H4 (cell line): ENCODE measurements at places on chromosomes 7 and 10.
A peak's percentile ranks its signal among the peaks of the same experiment; 100 is the strongest.

- DNase-seq = no peak
These were observed 308.8 kb upstream of the ZNF32 start for GRCh38 chr10:43957267-43958070.

- DNase-seq = no peak
These were observed 118.6 kb upstream of the PARD3 start for GRCh38 chr10:34933676-34934075.

GRCh38 chr10:117545141-117546019 is 2.8 kb downstream of the EMX2 start:
- no peak for DNase-seq

GRCh38 chr7:54336800-54337199 is 205.4 kb upstream of the VSTM2A start:
- DNase-seq = no peak

DNA sequence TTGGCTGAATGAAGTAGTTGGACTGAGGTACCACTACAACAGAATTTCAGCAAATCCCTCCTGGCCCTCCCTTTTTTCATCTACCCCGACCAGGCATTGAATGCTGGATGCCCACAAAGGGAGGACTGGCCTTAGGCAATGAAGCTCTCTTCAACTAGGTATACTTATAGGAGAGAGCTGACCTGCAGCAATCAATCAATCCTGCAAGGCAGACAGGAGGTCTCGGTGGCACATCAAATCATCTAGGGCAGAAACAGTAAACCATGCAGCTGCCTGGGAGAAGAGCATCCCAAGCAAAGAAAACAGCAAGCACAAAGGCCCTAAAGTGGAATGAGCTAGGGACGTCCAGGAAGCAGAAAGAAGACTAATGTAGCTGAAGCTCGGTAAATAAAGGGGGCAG is 2.4 kb upstream of the ABRAXAS2 start:
- DNase-seq = no peak

GRCh38 chr7:55946545-55946944 is 5.1 kb upstream of the MRPS17 start:
- DNase-seq = no peak

GRCh38 chr7:135991322-135991721 is 14.2 kb upstream of the MTPN start:
- DNase-seq = no peak

GRCh38 chr10:63421591-63421990 is 44.2 kb downstream of the JMJD1C start:
- no peak for DNase-seq

DNA sequence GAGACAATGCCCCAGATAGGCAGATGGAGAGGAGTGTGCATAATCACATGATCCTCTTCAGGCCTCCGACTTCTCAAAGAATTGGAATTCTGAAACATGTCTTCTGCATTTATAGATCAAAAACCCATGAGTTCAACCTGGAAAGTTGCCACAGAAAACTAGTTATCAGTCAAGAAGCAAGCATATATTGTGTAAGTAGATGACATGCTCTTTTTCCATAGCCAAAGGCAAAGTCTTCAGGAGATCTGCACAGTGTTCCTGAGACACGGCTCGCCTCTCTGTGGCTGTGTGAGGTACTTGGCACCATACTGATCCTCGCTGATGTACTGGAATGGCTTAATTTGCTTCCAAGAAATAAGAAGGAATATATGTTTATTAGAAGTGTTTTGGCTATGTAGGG is 213.5 kb upstream of the MKI67 start:
- no peak for DNase-seq

- peak; percentile 62 for DNase-seq
These were observed 57.4 kb downstream of the NEUROG3 start for GRCh38 chr10:69515699-69516259.

DNA sequence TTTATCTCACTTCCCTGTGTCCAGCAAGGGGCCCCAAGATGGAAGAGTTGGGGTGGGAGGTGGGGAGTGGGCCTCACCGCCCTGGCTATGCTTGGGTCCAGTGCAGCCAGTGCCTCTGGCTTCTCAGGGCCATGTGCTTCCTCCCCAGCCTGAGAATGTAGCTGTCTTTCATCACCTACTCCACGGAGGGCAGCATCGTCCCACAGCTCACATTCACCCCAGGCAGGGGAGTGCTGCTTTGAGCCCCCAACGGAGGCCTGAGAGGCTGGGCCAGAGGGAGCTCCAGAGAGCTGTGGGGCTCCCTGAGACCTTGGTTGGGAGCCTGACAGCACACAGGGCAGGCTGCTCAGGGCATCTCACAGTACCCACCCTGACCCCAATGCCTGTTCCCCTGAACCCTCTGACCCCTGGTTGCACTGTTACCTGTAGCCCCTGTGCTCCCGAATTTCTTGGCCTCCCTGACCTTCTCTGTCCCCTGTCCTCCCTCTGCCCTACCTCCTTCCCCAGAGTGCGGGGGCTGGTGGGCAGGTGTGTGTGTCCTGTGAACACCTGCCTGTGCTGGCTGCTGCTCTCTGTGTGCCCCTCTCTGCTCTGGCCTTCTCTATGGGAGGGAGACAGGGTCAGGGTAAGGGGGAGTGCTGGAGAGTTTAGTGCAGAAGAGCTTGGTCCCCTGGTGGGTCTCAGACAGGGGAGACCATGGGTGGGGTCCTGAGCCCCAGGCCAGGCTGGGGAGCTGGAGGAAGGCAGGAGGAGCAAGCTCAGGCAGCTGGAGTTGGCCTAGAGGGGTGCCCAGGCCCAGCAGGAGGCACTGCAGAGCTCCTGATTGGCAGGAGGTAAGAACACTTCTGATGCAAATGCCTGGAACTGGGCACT is 19.6 kb upstream of the ZNF488 start:
- peak; percentile 20 for DNase-seq

GRCh38 chr10:121595351-121595805 is 2.9 kb downstream of the FGFR2 start:
- no peak for DNase-seq

DNA sequence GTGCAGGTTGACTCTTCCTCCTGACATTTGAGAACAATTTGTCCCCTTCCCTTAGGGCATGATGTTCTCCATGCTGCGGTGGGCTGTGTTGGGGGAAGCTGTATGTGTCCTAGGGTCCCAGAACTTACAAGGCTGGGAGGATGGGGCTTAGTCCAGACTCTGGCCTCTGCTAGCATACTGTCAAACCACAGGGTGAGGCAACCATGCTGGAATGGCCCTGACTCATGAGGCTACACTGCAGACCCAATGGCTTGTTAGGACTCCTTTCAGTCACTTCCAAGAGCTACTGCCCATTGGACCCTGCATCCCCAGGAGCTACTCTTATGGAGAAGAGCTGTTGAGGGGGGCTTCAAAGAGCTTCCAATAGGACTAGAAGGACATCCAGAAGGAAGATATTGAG is 20.1 kb upstream of the FAM170B start:
- no peak for DNase-seq

DNA sequence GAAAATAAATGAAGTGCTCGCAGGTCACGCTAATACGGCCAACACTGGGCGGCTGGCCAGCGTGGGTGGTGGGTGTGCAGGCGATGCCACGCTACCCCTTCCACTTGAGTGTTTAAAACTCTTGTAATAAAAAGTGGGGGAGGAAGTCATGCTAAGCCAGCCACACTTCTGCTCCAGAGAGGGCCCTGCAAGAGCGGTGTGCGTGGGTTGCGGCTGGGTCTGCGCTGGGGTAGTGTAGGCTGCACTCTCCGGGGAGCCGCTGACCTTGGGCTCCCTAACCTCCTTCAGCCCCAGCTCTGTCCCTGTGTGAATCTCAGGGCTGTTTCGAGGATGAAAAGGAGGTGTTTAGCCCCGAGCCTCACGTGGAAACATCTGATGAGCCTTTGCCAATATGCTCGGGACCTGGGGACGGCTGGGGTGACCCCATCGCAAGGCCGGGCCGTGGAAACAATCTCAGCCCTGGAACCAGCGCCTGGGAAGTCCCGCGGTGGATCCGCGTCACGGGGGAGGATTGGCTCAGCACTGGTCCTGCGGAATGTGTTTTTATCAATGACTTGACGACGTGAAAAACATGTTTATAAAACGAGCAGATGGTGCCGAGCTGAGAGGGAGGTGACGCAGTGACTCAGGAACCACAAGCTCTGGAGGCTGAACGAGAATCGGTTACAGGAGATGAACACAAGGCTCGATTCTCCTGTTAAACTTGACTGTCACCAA is 278.5 kb downstream of the DNAJB6 start:
- DNase-seq = peak; percentile 70

GRCh38 chr7:40796723-40797122 is 661.9 kb downstream of the SUGCT start:
- no peak for DNase-seq

- peak; percentile 70 for DNase-seq
These were observed 55.8 kb downstream of the RBM17 start for GRCh38 chr10:6144406-6145165.

DNA sequence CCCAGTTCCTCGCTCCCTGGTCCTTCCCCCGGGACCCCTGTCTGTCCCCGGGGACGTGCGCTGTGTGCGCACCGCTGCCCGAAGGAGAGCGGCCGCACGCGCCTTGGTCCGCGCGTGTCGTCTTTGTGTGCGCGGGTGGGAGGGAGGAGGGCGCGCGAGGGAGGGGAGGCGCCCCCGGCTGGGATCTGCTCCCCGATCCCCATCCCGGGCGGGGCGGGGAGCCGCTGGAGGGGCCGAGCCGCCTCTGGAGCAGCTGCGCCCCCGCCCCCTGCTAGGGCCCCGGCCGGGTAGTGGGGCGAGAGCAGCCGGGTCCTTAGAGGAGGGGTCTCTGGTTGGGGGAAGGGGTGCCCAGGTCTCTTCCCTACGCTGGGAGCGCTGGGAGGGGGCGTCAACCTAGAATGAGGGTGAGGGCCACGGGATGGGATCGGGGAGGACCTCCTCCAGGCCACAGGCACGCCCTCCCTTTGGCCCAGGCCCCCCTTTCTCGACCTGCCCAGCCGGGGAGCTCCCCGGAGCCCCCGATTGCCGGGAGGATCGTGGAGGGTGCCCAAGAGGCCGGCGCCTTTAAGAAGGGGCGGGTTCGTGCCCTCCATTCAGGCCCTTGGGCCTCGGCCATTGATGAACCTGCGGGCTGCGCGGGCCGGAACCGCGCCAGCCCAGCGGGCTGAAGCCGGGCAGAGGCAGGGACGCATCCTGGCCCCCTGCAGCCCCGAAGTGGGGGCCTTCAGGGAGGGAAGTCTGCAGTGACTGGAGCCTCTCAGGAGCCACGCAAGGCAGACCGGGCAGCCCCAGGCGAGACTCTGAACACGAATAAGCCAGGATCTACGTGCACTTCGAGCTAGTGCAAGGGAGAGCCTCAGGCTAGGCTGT is 678 bp downstream of the SH2B2 start:
- no peak for DNase-seq

GRCh38 chr10:95247881-95248583 is 42.8 kb downstream of the PDLIM1 start:
- DNase-seq = no peak
